ENCODE measurements at places on chromosomes 2 and 18.

- no peak for DNase-seq
These were observed 225.4 kb upstream of the SMAD2 start for GRCh38 chr18:48155856-48156255.

GRCh38 chr2:11481426-11481788 lies 15.4 kb upstream of the E2F6 start:
- DNase-seq = no peak

GRCh38 chr2:54471221-54471711 lies 15.1 kb downstream of the SPTBN1 start:
- no peak for DNase-seq

GRCh38 chr2:239852272-239852671 lies 172.9 kb downstream of the NDUFA10 start:
- DNase-seq = no peak

DNA sequence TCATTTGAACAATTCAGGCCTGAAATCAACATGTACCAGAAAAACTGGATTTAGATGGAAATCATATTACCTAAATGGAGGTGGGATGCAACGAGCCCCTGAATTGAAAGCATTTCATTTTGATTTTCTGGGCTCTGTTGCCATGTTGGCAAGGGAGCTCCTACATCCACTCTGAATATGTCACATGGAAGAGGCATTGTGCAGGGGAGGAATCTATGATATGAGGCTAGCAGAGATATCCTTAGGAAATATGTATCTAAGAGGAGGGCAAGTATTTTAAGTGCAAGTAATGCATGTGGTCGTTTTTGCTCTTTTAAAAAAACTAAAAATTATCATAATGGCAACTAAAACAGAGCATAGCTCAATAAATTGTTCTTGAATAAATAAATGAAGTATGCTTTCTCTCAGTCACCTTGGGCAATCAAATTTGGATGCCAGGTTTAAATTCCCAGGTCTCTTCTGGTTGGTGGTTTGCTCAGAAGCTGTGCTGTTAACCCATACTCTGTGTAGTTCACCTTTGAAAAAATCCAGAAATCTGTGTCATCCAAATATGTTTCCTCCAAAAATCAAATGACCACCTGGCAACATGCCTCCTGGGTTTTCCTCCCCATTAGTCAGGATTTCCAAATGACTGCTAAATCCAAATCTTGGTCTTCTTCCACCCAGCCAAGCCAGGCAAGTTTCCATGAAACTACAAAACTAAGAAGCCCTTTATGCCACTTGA lies 6.5 kb upstream of the LGALSL start:
- no peak for DNase-seq

GRCh38 chr2:56348392-56349210 lies 164.8 kb downstream of the CCDC85A start:
- no peak for DNase-seq

DNA sequence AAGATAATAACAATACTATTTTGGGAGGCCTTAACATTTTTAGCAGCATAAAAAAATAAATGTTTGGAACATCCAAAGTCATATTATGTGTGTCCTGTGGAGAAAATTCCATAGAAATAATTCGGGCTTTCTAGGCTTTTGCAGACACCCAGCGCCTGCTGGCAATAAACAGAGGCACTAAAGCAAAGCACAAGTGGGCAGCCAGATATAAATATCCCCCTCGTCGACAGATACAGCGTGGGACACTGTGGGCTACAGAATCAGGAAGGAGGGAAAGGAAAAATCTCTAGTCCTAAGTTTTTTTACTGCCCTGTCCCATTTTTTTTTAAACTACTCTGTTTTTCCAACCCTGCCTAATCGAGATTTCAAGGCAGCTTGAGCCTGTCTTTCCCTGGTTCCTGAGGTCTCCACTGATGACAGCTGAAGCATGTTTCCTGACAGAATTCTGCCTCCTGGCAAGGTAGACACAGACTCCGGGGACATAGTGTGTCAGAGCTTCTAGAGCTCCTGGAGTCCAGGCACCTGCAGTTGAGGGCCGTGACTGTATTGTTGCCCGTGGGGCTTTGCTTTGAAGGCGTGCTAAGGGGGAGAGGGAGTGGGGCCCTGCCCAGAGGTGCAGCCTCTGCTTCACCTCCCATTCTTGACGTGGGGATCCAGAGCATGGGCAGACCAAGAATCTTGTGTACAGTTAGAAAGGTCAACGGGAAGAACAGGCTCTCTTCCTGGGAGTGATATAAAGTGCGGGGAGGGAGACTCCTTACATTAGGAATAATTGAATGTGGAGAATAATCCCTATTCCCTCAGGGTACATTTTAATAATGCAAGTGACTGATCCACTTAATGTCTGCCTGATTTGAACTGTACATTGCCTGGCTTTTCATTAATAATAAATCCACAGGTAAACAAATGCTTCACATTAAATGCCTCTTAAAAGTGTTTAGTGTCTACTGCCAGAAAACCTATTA lies 232.3 kb downstream of the DCC start:
- DNase-seq = no peak

DNA sequence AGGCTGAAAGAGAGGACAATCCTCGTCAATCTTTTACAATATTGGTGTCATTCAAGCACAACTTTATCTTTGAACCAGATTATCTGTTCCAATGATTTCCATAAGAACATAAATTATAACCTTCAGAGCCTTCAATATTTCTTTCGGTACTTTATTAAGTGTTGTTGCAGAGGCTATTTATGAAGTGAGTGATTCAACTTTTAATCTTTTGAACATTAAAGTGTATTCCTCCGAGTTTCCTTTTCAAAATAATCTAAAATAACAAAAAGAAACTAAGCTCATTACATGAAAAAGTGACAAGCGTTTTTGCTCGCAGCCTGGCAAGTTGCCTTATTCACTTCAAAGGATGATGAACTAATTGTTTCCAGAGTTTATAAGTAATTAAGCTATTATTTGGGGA lies 149.0 kb downstream of the MEIS1 start:
- DNase-seq = no peak

GRCh38 chr18:59695551-59695950 lies 1.7 kb downstream of the CCBE1 start:
- DNase-seq = no peak

- DNase-seq = no peak
These were observed 89.6 kb upstream of the PPP1CB start for GRCh38 chr2:28662044-28662443.

- no peak for DNase-seq
These were observed 334.8 kb downstream of the CELF4 start for GRCh38 chr18:37230768-37231167.

- no peak for DNase-seq
These were observed 57.9 kb downstream of the SLC66A3 start for GRCh38 chr2:11213090-11213638.

GRCh38 chr2:20582600-20583221 lies 68.2 kb downstream of the HS1BP3 start:
- DNase-seq = no peak

DNA sequence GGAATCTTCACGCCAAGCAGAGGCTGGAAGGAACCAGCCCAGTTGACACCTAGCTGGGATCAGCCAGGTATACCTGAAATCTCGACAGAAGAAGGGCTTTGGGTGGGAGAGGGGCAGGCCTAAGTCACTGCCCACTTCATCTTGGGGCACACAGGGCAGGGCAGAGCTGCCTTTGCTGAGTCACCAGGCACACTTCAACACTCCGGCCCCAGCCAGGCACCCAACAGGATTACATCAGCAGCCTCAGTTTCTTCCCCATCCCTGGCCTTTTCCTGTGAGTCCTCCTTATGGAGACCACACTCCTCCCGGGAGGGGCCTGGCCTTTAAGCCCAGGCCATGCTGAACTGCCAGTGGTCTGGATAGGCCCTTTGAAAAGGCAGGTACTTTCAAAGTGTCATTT lies 201.7 kb upstream of the HS6ST1 start:
- no peak for DNase-seq

GRCh38 chr18:2104620-2105462 lies 466.5 kb downstream of the METTL4 start:
- peak; percentile 24 for DNase-seq

- DNase-seq = no peak
These were observed 8.9 kb upstream of the ASB18 start for GRCh38 chr2:236273126-236273525.

DNA sequence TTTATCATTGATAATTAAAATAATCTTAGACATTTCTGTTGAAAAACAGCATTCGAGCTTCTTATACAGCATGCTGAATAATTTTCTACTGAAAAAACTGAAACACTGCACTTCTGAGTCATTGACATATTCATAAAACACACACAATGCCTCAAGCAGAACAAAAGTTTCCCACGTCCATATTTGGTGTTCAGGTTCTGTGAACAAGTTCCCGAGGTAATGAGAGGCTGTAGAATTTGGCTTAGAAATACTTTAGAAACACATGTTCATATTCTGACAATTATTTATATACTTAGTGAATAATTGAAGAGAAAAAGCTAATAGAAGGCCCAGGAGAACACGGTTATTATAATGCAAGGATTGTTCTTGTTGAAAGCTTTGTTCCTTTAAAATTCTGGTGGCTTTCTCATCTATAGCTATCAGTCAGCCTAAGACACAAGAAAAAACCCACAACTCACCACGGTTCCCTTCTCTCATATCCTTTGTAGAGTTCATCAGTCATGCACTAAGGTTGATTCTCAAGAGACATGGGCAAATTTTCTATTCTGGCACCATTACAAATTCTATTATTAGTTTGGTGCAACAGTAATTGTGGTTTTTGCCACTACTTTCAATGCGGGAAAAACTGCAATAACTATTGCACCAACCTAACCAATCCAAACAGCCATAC lies 194.4 kb downstream of the TMX3 start:
- DNase-seq = no peak

DNA sequence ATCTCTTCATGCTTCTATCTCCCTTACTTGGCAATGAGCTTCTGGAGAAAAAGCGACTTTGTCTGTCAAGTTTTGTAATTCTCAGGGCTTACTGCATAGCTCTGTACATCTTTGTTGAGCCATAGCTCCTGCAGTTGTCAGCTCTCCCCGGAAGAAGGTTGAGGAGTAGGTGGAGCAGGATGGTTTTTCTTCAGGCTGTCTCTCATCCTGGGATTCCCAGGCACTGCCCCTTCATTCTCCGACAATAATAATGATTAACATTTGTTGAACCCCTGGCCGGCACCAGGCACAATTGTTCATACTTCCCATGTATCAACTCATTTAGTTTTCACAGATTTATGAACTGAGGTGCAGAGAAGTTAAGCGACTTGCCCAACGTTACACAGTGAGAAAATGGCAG lies 23.5 kb upstream of the RHOB start:
- no peak for DNase-seq

DNA sequence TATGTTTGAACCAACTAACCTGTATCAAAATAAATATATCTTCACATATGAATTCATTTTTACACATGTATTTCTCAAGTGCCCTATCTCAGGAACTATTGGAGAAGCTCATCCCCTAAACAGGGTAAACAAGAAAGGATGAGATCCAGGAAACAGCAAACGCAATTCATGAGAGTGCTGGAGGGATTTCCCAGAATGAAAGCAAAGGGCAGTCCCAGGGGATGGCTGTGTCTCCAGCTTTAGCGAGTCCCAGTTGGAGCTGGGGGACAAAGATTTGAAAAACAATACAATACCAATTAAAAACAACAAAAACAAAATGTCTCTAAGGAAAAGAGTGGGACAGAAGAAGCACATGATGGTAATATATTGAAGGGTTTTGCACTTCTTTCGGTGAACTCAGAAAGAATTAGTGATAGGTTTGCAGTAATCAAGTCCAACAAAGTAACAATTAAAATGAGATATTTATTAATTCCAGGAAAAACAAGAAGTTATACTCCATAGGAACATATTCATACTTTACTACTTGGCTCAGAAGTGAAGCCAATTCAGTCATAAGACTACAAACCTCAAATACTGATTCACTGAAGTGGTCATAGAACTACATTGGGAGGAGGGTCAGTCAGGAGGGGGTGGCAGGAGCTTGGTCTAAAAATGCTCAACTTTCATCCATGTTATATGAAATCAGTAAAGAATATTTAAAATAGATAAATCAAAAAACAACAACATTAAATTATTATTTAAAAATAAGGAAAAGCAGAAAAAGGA lies 73.1 kb upstream of the PDE1A start:
- DNase-seq = no peak

- DNase-seq = no peak
These were observed 6.8 kb downstream of the COPS9 start for GRCh38 chr2:240129311-240129710.

DNA sequence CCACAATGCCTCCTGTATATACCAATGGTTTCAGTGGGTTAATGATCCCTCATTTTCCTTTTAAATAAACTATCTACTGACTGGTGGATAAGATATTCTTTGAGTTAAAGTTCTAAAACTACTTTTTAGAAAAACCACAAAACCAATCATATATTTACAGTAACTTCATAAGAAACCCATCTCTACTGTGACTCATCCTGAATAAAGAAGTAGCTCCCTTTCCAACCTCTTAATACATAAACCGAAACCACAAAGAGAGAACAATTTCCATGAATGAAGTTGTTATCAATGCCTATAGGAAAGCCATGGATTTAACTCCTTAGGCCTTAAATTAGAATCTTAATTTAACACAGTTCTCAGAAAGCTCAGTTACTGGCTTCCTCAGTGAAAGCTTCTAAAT lies 227.0 kb upstream of the SMAD7 start:
- DNase-seq = peak; percentile 86

DNA sequence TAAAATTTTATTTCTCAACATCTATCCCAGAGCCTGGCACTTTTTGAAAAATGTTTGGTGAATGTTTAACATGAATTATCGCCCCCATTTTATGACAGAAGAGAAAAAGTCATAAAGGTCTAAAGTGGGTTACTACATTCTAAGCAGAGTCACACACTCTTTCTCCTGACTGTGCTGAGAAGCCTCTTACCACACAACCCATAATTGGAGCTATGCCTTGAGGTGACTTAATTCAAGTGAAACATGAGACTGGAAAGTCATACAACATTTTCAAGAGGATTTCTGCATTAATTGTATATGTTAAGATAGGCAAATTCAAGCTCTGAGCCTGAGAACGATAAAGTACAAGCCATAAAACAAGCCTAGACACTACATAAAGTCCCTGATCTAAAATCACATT lies 3.1 kb upstream of the DSEL start:
- no peak for DNase-seq

- no peak for DNase-seq
These were observed 166.1 kb downstream of the CBLN2 start for GRCh38 chr18:72378016-72378415.

DNA sequence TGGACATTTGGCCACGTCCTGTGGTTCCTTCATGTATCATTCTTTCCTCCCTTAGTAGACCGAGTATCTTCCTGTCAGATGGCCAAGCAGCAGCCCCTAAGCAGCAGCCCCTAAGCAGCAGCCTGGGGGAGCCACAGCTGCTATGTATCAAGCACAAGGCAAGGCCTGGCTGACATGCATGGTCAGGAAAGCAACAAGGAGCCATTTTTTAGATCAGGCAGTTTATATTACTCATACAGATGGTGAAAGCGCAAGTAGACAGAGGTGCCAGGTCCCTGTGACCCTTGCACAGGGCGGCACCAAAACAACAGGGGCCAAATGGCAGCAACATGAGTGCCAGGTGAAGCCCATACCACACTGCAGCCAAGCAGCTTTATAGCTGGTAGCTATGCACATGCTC lies 22.1 kb downstream of the CHCHD5 start:
- no peak for DNase-seq

DNA sequence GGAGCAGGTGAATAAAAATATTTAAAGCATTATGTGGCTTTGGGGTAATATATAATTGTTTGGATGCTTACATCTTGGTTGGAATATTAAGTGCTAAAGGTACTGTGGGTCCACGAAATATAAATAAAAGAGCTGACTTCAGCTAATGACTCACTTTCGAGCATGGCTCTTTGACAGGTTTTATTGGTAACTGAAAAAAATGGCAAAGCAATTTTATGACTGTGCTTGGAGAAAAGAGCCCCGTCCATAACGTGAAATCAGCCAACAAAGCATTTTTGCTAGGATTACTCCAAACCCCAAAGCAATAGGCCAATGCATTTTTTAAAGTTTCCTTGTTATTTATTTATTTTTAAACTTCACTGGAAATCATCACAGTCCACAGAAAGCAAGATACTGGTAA lies 397.2 kb upstream of the CDH19 start:
- DNase-seq = no peak
